ENCODE measurements at places on chromosomes 7 and 10.

GRCh38 chr7:157279741-157280215 lies 57.0 kb upstream of the DNAJB6 start:
- no peak for DNase-seq

- DNase-seq = no peak
Observed at GRCh38 chr7:64685741-64686140, 19.8 kb downstream of the ZNF107 start.

DNA sequence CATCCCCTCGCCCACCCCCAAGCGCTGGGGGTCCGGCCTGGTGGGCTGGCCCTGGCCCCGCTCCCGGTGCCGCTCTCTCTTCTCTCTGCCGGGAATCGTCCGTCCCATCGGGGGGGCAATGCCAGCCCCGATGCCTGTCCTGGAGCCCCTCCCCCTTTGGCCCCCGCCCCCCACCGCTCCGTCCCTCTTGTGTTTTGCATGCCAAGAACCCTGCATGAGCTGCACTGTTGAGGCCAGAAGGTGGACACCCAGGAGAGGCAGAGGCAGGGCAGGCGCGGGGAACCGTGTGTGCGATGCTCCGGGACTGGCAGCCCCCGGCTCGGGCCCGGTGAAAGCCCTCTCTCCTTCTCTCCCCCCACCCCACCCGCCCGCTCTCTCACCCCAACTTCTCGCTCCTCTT lies 22.1 kb upstream of the HSPB1 start:
- no peak for DNase-seq

DNA sequence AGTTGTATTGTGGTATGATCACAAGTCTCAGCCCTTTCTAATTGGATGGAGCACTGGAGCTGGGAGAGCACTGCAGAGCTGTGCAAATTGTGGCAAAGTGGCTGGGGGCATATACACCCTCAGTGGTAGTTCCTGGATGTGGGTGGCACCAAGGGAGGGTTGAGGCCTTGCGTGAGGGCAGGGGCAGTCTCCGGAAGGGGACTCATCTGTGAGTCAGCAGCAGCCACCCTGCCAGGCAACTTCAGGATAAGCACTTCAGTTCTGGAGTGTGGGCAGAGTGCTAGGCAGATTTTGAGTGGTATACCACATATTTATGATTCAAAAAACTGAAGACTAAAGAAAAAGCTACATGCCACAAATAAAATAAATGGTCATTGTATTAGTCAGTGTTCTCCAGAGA lies 210.5 kb downstream of the ETV1 start:
- DNase-seq = no peak

GRCh38 chr10:107809889-107810288 lies 645.4 kb upstream of the SORCS1 start:
- no peak for DNase-seq

DNA sequence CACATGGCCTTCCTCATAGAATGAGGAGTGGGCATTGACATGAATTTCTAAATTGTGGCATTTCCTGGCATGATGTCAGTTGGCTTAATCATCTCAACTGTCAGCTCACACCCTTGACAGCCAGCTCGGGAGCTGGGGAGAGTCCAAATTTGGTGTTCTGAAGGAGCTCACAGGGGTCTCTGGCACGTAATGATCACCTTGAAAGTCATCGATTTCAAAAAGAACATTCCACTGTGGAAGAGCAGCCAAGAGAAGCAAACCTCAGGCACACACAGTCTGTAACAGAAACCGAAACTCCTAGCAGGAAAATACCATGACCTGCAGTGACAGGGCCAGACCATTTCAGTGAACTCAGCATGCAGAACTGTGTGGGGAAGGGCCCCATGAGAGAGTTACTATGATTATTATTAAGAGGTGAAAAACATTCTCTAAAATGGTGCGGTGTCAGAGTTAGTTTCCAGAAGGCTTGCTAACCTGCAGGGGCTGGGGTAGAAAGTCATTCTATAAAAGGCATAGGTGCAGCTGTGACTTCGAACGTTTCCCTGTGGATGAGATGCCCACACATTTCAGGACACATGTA lies 26.4 kb upstream of the KLF6 start:
- DNase-seq = no peak

- DNase-seq = no peak
Observed at GRCh38 chr10:110553905-110554304, 13.6 kb upstream of the SMC3 start.

GRCh38 chr10:68508090-68508489 lies 19.2 kb downstream of the SLC25A16 start:
- no peak for DNase-seq

- no peak for DNase-seq
Observed at GRCh38 chr7:73304071-73304470, 4.6 kb downstream of the NSUN5 start.

- no peak for DNase-seq
Observed at GRCh38 chr7:47264021-47264651, 317.8 kb downstream of the TNS3 start.

DNA sequence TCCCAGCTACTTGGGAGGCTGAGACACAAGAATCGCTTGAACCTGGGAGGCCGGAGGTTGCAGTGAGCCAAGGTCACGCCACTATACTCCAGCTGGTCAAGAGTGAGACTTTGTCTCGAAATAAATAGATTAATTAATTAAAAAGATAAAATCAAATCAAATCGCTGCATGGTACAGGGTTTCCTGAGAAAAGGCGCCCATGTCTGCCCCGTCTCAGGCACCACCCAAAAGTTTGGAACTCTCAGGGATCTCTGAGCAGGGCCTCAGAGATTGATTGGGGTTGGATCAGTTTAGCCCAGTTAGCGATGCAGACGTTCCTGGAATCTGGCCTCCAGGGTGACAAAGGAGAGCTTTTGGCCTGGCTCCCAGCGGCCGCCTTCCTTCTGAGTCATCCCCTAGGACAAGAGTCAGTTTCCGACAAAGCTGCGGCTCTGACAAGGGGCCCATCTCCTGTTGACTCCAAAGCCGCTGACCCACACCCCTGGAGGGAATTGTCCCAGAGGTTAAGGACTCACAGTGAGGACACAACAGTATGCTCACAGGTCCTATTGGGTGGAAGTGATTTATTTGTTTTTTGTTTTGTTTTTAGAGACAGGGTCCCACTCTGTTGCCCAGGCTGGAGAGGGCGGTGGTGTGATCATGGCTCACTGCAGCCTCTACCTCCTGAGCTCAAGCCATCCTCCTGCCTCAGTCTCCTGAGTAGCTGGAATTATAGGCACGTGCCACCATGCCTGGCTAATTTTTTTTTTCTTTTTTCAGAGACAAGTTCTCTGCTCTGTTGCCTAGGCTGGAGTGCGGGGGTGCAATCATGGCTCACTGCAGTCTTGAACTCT lies 6.8 kb downstream of the ORAI2 start:
- no peak for DNase-seq

GRCh38 chr7:142365410-142365842 lies 107.6 kb upstream of the PRSS58 start:
- DNase-seq = no peak

DNA sequence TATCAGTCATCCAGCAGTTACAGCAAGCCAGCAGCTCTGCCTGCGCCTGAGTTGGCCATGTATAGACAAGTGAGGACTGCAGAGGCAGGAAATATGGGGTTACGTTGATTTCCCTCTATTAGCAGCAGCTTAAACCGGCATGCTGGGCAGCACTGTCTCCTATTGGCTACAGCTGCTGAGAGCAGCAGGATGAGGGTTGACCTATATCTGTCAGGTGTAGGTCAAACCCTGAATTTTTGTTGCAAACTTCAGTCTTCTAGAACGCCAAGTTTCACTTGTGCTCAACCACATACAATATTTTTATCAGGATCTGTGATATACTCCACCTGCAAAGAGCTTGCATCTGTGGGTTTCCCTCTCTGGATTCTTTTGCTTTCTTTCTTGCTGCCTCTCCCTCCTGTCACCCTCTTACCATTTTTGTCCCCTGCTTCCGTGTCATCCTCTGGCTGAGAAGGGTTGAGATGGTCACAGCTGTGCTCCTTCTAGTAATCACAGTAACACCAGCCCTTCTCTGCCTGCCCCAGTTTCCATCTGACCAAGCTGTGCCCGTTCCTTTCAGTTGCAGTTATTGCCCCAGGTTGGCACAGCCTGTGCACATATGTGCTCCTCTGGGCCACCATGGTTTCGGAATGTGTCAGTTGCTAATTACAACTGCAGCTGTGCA lies 23.8 kb upstream of the GLCCI1 start:
- DNase-seq = peak; percentile 22

GRCh38 chr10:62870866-62871265 lies 54.7 kb upstream of the EGR2 start:
- DNase-seq = no peak

DNA sequence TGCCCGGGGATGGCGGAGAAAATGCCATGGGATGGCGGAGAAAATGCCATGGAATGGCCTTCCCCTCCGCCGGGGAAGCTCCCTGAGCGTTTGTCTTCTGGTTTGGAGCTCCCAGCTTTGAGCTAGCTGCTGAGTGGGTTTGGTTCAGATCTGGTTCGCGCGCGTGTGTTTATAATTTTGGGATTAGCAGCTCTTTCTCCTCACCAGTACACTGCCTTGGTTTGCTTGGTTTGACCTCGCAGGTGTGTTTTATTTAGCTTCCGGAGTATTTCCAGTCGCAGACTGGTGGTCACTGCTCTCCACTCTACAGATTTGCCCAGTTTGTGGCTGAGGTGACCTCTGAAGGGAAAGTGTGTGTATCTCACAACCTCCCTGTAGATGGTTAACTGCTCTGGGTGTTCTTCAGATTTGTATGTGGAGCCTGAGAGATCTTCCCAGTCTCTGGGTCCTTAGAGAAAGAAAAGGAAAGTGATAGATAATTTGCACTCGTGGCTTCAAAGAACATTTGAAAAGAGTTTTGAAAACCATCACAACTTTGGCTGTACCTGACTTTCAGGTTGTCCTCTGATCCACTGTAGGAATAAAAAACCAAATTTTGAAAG lies 597 bp downstream of the ZNF277 start:
- DNase-seq = no peak

DNA sequence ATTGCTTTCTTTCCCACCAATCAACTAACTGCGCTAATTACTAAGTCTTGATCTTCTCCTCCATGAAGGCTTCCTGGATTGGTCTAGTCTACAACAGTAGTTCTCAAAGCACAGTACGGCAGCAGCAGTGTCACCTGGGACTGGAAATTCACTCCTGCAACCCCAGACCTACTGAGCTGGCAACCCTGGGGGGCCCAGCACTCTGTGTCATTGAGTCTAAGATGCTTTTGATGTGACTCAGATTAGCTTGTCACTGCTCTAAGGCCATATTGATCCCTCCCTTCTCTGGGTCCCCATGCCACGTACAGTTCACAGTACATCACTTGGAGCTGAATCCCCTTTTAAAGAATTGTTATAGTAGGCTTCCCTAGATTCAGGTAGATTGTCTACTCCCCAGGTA lies 65.7 kb upstream of the KMT2C start:
- no peak for DNase-seq

- DNase-seq = no peak
Observed at GRCh38 chr10:88754287-88754686, 5.5 kb upstream of the LIPN start.

GRCh38 chr7:156155988-156156733 lies 343.9 kb upstream of the SHH start:
- no peak for DNase-seq

DNA sequence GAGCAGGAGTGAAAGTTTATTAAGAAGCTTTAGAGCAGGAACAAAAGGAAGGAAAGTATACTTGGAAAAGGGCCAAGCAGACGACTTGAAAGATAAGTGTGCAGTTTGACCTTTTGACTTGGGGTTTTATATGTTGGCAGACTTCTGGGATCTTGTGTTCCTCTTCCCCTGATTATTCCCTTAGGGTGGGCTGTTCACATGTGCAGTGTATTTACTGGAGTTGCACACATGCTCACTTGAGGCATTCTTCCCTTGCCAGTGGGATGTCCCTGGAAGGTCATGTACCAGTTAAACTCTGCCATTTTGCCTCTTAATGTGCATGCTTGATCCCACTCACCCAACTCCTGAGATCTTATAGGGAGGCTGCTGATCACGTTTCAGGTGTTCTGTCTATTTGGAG lies 23.4 kb upstream of the ARHGAP12 start:
- DNase-seq = no peak

DNA sequence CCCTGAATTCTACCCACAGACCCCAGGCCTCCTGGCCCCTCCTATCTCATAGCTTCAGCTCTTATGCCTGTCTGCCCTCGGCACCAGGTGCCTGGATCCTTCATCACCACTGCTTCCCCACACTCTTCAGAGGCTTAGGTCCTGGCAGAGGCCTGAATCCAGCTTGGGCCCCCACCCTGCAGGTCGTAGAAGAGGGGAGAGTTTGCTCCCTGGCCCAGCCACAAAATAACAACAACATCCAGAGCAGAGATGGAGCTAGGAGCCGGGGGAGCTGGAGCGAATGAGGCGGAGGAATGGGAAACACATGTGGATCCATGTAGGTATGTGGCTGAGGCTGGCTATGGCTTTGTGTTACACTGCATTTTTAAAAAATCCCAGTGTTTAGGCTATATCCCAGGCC lies 7.8 kb upstream of the OPN4 start:
- peak; percentile 32 for DNase-seq

GRCh38 chr7:29161231-29161630 lies 14.9 kb upstream of the CPVL start:
- DNase-seq = no peak

- DNase-seq = no peak
Observed at GRCh38 chr10:36097696-36098095, 455.6 kb upstream of the FZD8 start.

DNA sequence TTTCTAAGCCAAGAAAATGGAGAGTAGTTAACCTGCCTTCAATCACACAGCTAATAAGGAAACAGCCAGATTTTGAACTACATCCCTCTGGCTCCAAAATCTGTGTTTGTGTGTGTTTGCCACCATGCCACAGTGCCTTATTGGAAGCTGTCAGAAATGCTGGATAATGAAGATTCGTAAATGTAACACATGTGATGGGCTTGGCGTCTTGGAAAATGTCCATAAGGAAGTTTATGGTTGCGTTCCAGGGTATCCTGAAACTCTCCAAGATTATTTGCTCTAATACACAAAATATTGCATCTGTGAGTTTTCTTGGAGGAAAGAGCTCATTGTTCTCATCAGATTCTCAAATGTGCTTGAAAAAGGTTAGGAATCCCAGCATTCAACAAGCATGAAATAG lies 22.7 kb downstream of the MYOF start:
- no peak for DNase-seq

DNA sequence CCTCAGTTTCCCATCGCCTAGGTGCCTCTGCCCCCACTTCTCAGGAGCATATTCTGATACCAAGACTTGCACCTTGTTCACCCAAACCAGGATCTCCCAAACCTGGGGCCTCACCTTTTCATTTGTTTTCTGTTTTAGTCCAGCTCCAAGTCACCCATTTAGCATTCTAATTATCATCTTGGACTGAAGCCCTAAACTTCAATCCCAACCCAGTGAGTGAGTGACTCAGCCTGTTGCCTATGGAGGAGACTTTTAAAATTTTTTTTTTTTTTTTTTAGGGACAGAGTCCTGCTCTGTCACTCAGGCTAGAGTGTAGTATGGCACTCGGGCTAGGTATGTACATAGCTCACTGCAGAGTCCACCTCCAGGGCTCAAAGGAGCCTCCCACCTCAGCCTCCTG lies 378.9 kb upstream of the AUTS2 start:
- DNase-seq = no peak

- no peak for DNase-seq
Observed at GRCh38 chr7:41148521-41148951, 554.4 kb downstream of the INHBA start.

All from right hindlimb (tissue), 1 donor.